Heart left ventricle (tissue), 16 donors: ENCODE measurements at places on chromosomes 4 and X. TPM values are rescaled to one million over a fixed set of nuclear protein-coding genes. Genes with fewer than 3 reads are reported as not detected.

- no peak for DNase-seq
Measured at GRCh38 chr4:55296096-55296495, 49.9 kb upstream of the SRD5A3 start.

DNA sequence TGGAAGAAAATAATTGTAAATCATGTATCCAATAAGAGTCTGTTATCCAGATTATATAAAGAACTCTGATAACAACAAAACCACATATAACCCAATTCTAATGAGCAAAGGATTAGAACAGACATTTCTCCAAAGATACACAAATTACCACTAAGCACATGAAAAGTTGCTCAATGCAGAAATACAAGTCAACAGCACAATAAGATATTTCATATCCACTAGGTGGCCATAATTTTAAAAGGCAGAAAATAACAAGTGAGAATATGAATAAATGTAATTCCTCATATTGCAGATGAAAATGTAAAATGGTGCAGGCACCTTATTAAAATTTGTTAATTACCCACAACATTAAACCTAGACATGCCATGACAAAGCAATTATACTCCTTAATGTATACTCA, 73.9 kb upstream of the ZCCHC13 start:
- DNase-seq = no peak

DNA sequence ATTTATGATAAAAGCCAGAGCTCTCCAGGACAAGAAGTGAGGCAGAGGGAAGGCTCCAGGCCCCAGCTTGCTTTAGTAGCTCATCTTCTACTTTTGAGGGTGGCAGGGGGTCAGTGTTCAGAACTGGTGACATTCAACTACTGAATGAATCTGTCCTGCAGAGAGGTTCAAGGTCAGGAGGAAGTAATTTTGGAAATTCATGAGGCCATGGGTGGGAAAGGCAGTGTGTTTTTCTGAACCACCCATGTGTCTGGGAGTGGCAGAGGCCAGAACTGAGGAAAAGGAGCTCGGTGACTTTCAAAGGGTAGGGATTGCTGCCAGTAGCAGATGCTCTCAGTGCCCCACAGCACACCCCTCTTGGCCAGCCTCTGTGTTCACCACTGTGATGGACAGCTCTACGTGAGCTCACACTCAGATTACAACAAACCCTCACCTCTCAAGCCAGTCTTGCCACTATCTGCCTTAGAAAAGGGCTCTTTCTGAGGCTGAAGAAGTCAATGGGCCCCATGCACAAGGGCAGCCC, 571.2 kb downstream of the RAB28 start:
- DNase-seq = no peak

RASL11B gene
- 4.4 TPM for polyA plus RNA-seq

GRCh38 chr4:11739992-11740391, 311.3 kb upstream of the HS3ST1 start:
- no peak for DNase-seq

TBC1D9 gene
- polyA plus RNA-seq = 4.6 TPM

DNA sequence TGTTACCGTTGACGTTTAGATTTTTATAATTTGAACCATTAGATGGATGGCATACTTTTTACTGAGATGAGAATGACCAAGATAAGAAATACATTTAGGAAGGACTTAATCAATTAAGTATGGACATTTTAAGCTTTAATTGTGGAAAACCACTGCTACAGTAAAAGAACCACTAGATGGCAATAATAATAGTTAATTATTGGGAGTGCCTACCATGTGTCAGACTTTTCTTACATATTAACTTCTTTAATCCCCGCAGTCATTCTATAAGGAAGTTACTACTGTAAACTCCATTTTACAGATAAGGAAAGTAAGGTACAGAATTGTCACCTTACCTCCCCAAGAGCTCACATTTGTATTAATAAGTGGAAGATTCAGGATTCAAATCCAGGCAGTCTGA, 48.5 kb upstream of the MYOZ2 start:
- DNase-seq = no peak

DNA sequence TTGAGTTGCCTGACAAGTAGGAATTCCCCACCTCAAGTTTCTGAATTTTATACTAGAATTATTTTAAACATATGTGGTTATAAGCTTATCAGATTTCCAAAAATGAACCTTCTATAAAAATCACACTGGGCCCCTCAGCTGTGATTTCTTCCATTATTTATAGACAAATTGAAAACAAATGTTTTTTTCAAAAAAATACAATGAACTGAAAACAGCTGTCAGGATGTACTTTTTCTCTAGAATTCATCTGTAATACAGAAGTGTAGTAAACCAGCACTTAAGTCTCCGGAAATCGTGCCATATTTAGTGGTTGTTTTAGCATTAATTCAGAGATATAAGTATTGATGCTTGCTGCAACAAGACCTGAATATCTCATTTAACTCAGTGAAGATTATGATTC, 74.0 kb downstream of the SPRY1 start:
- DNase-seq = no peak

DNA sequence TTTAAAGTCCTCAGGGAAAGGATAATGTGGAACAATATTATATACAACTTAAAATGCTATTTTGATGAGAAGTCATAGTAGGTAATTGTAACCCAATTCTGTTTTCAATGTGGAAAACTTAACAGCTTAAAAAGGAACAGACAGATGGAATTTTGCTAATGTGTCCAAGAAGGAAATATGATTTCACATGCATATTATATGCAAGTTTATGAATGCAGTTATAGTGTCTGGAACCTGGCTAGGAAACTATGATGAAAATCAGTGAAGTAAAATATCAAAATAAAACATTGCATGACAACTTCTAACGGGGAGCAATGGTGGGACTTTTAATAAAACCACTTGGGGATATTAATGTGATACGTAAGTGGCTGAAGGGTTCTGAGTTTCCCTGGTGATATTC, 152.6 kb upstream of the HAND2 start:
- no peak for DNase-seq

- no peak for DNase-seq
Measured at GRCh38 chr4:55398966-55399365, 3.2 kb downstream of the TMEM165 start.

- DNase-seq = no peak
Measured at GRCh38 chr4:26229974-26230373, 90.8 kb upstream of the RBPJ start.

DCAF4L1 gene
- 0.11 TPM for polyA plus RNA-seq

GRCh38 chr4:7126981-7127380, 59.1 kb upstream of the GRPEL1 start:
- peak; percentile 28 for DNase-seq

DNA sequence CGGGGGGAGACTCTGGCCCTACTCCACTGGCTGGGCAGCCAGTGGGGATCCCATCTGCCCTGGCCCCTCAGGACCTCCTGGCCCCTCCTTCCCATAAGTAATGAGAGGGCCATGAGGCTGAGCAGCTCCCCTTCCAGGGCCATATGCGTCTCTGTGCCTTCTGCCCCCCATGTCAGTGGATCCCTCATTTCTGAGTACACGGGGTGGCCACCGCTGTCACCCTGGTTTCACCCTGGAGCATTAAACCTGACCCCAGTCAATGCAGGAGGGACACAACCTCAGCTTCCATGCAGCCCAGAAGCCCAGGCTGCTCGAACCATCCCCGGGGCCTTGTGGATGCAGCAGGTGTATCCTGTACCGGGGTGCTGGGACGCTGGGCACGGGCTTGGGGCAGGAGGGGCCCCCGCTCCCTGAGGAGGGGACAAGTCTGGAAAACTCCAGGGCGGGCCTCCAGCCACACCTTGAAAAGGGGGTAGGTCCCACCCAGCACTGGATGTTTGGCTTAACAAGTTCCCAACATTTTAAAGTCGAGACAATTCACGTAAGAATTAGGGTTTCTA, 24.2 kb downstream of the ATP5ME start:
- DNase-seq = peak; percentile 11

DNA sequence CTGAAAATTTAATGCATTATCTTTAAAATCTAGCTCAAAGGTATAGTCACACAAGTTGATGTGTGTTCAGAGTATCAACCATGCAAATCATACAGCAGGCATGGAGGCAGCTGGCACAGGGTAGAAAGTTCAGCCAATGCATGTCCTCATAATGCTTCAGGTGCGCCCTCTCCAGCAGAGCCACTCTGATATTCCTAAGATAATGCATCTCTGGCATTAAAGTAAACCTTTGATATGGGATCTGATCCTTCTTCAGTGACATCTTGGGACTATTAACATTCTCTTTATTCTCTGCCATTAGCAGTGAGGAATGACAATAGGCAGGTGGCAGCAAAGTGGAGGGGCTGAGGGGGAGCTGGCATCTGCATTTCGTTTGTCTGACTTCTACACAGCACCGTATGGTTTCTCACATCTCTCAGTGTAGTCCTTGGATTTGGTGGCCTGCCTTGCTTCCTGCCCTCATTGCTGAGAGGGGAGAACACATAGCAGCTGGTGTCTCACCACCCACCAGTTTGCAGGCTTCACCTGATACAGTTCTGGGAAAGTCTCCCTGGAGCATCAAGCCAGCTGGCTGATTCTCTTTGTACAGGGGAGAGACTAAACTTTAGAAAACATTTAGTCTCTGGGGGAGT, 168.7 kb upstream of the TBC1D9 start:
- no peak for DNase-seq

- no peak for DNase-seq
Measured at GRCh38 chrX:100939333-100939732, 10.6 kb upstream of the XKRX start.

GRCh38 chr4:37889849-37890800, 759 bp upstream of the TBC1D1 start:
- DNase-seq = peak; percentile 78

HS6ST2 gene
- polyA plus RNA-seq = not detected

- DNase-seq = no peak
Measured at GRCh38 chr4:95268819-95269565, 279.8 kb downstream of the UNC5C start.

GRCh38 chr4:127575888-127576287, 56.9 kb upstream of the INTU start:
- no peak for DNase-seq

GRCh38 chr4:184274286-184274951, 56.7 kb upstream of the ENPP6 start:
- no peak for DNase-seq

DNA sequence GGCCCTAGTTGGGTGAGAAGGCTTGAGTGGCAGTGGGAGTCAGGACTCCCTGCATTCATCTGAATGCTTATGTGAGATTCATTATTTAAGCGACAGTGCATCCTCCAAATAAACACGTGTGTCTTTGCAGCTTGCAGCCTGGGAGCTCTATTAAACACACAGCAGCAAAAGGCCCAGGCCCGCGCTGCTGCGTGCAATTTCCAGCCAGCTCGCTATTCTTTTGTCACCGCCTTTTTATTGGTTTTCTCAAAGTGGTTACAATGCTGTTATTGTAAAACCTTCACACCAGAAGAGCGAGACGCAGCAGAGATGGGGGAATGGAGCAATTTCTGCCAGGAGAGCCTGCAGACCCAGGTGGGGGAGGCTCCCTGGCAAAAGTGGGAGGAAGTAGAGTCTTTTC, 252.5 kb downstream of the BCOR start:
- DNase-seq = no peak

GRCh38 chrX:20620306-20620705, 353.6 kb upstream of the RPS6KA3 start:
- DNase-seq = no peak

GRCh38 chrX:19194285-19195242, 72.3 kb upstream of the ADGRG2 start:
- no peak for DNase-seq

IGSF1 gene
- polyA plus RNA-seq = 0.12 TPM

IL21 gene
- not detected for polyA plus RNA-seq

ESX1 gene
- not detected for polyA plus RNA-seq

DNA sequence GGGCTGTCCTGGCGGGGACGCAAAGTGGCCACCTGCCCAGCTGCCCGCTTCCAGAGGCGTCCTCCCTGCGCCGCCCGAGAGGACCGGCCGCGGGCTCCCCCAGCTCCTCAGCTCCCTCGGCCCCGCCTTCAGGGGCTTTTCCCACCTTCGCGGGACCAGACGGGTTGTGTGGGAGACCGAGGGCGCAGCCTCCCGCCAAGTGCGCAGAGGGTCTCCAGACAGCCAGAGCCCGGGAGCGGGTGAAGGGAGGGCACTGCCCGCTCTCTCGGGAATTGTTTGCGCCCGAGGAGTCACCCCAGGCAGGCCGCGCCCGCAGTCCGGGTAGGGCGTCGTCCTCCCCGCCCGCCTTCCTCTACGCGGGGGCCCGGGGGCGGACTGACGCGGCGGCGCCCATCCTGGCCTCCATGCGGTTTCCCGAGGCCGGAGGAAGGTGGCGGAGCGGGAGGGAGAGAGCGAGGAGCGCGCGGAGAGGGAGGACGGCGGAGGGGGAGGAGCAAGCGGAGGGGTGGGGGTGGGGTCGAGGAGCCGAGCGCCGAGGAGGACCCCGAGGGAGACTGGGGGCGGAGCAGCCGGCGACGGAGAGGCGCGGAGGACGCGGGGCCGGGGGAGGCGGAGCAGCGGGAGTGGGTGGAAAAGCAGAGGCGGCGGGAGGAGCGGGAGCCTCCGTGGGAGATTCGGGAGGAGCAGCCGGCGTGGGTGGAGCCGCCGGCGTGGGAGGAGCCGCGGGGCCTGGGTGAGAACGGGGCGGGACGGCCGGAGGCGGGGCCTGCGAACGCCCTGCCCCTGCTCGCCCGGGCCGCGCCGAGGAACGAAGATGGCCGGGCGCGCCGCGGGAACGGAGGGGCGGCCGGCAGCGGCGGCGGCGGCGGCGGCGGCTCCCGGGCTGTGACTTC, 47.5 kb downstream of the CLDN34 start:
- DNase-seq = peak; percentile 91

PIN4 gene
- polyA plus RNA-seq = 16.5 TPM

DNA sequence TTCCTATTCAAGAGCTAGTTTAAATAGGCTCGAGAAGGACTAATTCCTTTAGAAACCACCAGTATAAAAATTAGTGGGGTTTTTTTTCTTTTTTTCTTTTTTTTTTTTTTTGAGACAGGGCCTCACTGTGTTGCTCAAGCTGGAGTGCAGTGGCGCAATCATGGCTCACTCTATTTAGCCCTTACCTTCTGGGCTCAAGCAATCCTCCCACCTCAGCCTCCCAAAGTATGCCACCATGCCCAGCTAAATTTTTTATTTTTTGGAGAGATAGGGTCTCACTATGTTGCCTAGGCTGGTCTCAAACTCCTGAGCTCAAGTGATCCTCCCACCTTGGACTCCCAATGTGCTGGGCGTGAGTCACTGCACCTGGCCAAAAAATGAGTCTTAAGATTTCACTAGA, 52.8 kb downstream of the APOO start:
- DNase-seq = no peak

DCHS2 gene
- polyA plus RNA-seq = under 0.01 TPM
